ENCODE measurements at places on chromosomes 12 and 14.

GRCh38 chr12:65074932-65075331, 46.2 kb downstream of the WIF1 start:
- DNase-seq: no peak

- DNase-seq: no peak
Observed at GRCh38 chr12:71865757-71866536, 26.4 kb downstream of the TBC1D15 start.

DNA sequence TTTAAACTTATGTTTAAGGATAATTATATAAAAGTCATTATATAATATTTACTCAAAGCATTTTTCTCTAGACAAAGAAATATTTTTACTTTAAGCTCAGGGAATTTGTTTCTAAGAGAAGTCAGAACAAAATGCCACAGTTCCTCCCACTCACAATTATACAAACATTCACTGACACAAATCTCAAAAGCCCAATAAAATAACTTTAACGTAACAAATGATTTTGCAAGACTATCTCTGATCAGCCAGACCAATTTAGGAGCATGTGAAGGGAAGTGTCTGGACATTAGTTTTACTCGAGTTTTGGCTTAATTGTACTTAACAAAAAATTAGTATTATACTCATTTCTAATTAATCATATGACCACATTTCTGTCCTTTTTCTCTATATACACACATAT, 41.2 kb downstream of the COCH start:
- no peak for DNase-seq

- DNase-seq: no peak
Observed at GRCh38 chr14:40309124-40309523, 876.9 kb upstream of the FBXO33 start.

DNA sequence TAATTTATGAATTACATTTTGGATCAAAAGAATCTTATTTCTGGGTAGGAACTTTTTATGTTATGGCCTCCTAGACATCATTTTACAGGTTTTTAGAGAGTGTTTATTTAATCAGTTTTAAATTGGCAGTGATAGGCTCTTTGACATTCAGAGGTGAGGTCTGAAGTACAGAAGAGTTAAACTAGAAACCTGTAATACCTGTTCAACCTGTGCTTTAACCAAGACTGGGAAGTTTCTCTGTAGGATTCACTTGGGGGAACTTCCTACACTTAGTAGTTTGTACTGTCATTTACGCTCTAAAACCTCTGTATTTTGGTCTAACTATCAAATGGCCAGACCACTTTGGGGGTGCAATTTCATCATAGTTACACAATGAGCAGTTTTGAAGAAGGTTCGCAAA, 35.9 kb downstream of the PLEKHA5 start:
- no peak for DNase-seq

- DNase-seq: no peak
Observed at GRCh38 chr12:87679251-87679650, 349.9 kb downstream of the C12orf50 start.

GRCh38 chr14:104843442-104844305, 21.4 kb upstream of the CEP170B start:
- no peak for DNase-seq

- peak; percentile 81 for DNase-seq
Observed at GRCh38 chr12:6825398-6826124, 2.6 kb upstream of the P3H3 start.

DNA sequence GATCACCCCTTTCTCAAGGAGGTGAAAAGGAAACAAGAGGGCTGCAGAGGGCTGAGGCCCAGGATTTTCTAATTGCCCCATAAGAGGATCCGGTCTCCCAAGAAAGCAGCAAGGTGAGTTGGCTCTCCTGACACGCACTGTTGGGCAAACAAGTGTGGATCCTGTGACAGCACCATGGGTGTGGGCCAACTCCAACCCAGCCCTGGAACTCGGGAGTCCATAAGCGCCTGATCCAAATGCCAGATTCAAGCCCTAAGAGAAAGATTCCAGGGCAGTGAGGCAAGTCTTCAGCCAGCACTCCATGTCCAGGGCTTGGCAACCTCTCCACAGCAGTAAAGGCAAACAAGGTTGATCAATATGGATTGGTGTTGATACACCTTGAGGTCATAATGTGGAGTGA, 33.1 kb downstream of the KCNA5 start:
- DNase-seq: no peak

GRCh38 chr14:103839579-103839978, 7.8 kb downstream of the PPP1R13B start:
- no peak for DNase-seq

GRCh38 chr12:25121916-25122315, 73.0 kb downstream of the DNAI7 start:
- no peak for DNase-seq

GRCh38 chr14:23537351-23538049, 14.1 kb downstream of the ZFHX2 start:
- DNase-seq: no peak

DNA sequence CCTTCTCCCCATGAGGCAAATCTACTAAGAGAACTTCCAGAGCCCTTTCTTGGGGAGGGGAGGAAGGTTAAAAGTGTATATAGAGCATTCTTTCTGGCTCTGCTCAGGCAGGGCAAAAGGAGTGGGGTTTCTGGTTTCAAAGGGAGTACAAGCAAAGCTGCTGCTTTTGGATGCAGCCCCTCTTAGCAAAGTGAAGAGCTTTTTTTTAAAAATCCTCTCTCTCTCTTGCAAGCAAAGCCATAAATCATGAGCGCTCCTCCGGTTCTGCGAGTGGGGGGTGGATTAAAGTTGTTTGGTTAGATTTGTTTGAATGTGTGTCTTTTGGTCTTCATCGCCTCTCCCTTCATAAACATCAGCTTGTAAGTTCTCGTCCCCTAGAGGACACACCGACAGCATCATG, 546.6 kb upstream of the TBX3 start:
- DNase-seq: no peak

DNA sequence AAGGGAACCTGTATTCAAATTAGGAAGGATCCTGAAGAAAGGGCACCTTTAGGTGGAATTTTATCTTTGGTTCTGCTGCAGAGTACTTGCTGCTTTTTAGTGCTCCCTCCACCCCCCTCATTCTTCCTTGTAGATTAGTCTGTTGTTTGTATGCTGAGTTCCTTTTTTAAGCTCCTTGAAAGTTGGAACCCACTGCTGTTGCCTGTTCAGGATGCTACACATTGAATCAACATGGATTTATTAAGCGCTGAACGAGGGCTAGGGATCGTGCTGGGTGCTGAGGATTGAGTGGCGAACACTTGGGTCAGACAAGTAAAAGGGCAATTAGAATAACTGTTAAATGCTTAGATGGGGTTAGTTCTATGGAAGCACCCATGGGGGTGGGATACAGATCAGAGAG, 884 bp upstream of the AMN1 start:
- DNase-seq: no peak

- DNase-seq: peak; percentile 22
Observed at GRCh38 chr14:65940056-65940735, 527.7 kb downstream of the FUT8 start.

DNA sequence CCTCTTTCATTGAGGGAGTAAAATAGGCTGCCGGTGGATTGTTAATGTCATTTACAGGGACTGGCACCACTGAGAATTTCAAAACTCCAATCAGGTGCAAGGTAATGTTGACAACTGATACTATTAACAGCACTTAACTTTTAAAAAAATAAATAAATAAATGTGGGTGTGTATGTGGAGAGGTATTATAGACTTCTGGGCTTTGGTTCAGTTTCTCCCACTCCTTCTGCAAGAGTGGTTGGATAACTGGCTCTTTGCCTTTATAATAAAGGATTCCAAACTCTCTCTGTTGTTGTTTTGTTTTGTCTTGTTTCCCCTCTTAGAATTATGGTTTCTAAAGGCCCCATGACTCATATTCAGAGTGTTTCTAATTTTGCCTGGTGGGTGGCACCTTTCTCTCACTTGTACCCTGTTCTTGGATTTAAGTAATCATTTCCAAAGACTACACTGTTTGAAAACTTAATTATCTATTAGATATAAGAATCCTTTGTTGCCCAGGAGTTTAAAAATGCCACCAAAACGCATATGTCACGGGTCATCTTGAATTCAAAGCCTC, 151.6 kb upstream of the ARID2 start:
- DNase-seq: peak; percentile 15

DNA sequence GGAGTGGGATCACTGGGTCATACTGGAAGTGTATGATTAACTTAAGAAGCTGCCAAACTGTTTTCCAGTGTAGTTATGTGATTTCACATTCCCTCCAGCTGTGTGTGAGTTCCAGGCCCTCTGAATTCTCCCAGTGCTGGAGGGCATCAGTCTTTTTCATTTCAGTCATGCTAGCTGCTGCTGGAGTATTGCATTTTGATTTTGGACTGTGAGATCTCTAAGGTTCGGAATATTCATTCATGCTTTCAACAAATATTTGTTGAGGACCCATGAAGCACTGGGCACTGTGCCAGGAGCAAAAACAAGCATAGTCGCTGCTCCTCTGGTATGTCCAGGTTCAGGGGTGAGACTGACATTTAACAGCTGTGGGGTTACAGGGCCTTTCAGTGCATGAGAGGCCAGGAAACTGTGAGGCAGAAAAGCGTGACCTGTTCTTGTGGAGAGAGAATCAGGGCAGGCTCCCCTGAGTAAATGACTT, 133.2 kb downstream of the SCARB1 start:
- no peak for DNase-seq

DNA sequence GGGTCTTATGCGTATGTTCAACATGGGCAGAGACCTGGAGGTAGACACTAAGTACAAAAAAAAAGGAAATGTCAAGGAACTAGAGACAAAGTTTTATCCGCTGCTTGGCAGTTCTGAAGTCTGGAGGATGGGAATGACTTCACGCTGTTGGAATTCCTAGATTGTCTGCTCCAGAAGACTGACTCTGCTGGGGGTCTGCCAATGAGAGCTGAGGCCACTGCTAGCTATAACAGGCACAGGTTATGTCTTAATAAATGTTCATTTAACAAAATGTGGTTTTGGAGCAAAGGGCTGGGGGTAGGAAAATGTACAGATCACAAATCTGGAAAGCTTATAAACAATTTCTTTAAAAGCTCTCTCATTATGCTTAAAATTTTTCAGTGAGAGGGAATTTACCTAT, 5.9 kb downstream of the RNASE8 start:
- no peak for DNase-seq

DNA sequence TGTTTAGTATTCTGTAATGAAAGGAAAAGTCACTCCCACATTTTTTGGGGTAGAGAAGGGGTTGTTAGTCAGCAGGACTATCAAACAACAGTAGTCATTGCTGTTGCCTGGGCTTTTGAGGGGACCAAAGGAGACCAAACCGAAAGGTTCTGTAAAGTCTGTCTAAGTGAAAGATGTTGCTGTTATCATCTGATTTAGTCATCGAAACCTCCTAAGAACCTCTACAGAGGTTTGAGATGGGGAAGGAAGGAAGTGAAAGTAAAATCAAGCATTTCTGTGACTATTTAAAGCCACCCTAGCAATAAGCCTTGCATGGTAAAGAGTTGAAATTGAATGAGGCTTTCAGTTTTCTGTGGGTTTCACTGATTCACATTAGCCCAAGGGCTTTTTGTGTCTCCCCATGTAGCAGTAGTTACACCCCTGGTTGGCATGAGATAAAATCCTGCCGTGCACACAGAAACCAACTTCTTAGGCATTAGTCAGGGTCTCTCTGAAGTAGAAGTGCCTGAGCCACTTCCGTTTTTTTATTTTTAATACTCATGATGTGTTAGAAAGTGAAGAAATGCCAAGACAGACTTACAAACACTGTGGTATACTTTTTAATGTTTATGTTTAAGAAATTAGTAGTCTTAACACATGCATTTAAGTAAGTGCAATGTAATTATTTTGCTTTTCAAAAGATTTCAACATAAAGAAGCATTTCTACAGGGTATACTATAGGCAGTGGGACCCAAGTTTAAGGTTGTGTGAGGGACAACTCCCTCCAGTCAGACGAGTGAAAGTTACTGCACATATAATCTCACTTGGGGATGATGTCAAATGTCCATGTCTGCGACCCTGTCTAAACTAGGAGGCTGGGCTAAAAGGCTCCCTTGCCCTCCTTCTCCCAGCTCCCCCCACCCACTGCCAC, 50.4 kb downstream of the DYRK2 start:
- peak; percentile 93 for DNase-seq

DNA sequence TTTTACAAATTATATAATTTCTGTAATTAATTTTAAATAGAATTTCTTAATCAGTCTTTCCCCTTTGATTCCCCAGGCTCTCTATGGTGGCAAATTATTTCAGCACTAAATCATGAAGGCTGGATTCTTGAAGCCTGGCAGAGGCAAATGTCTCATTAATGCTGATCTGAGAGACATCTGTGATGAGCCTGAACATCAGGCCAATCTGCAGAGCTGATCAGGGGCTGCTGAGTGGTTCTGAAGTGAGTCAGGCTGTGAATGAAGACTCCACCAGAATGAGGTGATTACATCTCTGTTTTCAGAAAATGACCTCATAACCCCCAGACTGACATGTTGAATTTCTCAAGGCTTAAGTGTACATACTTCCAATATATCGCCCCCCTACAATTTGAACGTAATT, 124.2 kb upstream of the MIS18BP1 start:
- no peak for DNase-seq

DNA sequence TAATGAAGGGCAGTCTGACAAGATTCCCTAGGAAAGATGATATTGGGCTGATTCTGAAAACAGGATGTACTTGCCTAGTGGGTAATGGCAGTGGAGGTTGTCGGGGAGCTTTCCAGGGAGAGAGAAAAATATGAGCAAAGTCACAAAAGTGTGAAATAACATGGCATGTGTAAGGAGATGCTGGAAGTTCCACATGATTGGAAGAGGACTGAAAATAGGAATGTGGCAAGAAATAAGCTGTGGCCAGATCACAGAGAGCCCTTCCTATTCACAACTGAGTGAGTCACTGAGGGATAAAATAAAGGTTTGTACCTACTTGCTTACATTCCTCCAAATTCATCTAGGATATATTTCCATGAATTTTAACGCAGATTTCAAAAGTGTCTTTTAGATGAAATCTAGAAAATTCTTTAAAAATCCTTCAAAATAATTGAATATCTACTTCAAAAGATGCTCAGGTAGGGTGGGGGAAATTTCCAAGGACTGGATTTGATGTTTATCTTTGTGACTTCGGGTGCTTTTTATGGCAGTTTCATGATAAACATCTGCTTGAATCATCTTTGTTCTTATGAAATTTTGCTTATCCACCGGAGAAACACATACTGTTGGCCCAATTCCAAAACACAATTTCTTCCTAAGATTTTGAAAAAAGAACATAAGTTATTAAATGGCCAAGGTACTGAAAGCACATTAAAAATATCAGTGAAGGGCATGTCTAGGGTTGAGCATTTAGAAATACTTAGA, 36.3 kb upstream of the SLC2A13 start:
- DNase-seq: no peak

- no peak for DNase-seq
Observed at GRCh38 chr14:61213920-61214319, 67.2 kb downstream of the TMEM30B start.

Data from activated CD4-positive, alpha-beta T cell treated with anti-CD3 and anti-CD28 coated beads, Interleukin-2, amount 50 U/mL, for 16 hours (primary cell).